ENCODE measurements at places on chromosomes 12 and 14.

GRCh38 chr14:75832621-75833297 lies 149.0 kb downstream of the TGFB3 start:
- DNase-seq = no peak

DNA sequence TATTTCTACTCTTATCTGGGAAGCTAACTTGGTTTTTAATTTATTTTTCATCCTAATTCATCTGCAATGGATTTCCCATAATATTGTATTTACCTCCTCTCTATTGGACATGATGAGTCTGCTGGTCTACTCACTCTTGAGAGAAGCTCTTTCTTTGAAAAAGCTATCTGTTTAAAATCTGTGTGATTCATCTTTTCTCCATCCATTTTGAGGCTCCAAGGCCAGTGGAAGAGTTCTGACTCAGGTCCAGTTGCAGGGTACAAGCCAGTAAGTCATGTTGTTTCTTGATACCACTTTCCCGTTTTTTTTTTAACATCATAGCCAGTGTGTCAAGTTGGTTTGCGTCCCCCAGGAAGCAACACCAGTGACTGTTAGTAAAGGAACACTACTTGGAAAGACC lies 160.3 kb upstream of the BMP4 start:
- DNase-seq = no peak

DNA sequence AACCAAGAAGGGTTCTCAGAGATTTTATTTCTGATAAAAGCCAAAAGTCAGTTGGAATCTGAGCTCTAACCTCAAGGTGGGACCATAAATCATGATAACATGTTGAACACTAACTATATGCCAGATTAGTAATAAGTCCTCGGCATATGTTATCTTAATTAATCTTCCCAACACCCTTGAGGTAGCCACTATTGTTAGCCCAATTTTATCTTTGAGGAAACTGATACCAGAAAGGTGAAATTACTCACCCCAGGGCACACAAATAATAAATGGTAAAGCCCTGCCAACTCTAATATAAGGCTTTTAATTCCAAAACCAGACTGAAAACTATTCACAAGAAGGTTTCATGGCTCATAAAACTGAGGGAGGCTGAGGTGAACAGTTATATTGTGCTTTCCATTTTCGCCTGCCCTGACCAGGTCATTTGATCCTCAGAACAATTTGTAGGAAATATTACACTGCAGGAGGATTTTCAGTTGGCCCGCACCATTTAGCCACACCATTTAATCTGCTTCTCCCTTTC lies 16.1 kb upstream of the NUAK1 start:
- DNase-seq = no peak

GRCh38 chr12:94247246-94247645 lies 98.9 kb downstream of the PLXNC1 start:
- no peak for DNase-seq

DNA sequence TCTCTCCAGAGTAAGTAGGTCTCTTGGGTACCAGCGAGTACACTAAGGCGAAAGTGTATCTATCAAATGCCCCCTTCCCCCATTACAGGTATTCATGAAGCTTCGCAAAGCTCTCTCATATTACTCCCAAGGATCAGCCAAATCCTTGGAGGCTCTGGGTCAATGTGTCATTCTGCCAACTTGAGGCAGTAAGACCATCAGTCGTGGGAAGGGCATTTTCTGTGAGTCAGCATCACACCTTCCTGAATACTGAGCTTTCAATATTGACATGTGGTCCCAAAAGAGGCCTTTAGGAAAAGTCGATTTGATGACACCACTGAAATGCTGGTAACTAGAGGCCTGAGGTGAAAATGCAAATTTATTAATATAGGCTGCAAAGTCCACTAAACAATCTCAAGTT lies 323.9 kb downstream of the LRIG3 start:
- DNase-seq = no peak

- no peak for DNase-seq
These were observed 174.9 kb downstream of the FOXN3 start for GRCh38 chr14:89241934-89242651.

DNA sequence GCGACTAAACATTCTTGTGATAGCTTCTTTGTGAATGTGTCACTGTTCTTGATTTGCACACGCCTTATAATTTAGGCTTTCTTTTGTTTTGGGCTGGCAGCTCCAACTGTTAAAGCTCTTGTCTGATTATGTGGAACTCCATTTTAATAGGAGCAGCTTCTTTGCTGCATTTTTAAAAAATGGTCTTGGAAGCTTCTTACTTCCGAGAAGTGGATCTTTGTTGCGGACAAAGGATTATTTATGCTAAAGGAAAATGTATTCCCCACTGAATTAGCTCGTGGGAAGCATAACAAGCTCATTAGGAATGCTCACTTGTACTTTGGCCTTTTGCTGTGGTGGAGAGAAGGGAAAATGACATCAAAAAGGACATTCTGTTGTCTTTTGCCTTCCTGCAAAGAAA lies 20.0 kb downstream of the GAS2L3 start:
- DNase-seq = no peak

DNA sequence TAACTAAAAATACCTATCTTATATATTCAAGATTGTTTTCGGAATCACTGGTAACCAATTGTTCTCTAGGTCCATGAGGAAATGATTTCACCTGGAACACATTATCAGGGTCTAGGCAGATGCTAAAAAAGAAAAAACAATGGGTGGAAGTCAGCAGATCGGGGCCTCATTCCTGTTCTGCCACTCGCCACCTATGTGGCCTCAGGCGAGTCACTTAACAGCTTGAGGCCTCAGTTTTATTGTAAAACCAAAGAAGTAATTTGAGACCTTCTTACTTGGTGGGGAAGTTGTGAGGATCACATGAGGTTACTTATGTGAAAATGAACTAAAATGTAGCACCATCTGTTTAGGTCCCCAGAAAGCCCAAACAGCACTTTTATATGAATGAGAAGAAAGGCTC lies 6.2 kb upstream of the RNASE10 start:
- DNase-seq = no peak

- DNase-seq = no peak
These were observed 176.3 kb upstream of the CLEC14A start for GRCh38 chr14:38432186-38432585.

GRCh38 chr14:96194657-96195431 lies 9.8 kb upstream of the BDKRB2 start:
- no peak for DNase-seq

DNA sequence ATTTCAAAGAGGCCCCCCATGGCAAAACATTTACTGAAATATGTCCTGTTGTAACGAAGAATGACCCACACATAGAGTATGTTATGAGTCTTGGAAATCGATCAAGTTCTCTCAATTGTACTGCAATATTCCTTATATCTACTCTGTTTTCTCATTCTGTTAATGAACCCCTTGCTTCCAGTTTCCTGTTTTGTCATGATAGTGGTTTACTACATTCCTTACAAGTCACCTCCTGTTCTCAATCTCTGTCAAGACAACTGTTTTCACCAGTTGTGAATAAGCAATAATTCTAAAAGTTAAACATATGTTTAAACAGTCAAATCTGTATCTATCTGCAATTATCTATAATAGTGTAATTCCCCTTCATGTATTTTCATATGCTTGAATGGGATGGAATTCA lies 16.4 kb upstream of the ARID2 start:
- DNase-seq = no peak

Measured in substantia nigra (tissue), 51 donors.